ENCODE measurements at places on chromosomes 3 and 15.
A peak's percentile ranks its signal among the peaks of the same experiment; 100 is the strongest.

DNA sequence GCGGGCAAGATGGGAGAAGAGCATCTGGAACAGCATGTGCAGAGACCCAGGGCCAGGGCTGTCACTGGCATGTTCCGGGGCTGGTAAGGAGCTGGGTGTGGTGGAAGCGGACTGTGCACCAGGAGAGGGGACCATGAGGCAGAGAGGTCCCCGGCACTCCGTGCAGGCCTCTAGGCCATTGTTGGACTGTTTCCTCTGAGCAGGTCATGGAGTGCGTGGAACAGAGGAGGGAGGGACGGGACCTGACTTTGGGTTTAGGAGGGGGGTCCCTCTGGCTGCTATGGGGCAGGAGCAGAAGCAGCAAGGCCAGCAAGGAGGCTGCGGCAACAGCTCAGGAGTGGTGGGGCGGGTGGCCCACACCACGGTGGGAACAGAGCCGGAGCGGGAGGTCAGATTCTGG is 47.1 kb downstream of the TPRA1 start:
- no peak for DNase-seq

DNA sequence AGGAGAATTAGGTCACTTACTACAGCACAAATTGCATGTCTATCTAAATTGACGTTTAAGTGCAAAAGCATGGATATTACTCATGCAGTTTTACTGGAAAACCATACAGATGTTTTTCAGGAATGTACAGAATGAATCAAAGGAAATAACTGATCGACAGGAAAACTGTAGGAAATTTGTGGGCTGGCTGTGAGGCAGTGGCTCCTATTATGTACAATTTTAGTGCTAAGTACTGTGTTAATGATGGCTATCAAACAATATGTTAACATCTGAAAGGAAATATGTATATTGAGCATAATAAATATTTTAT is 6.9 kb downstream of the NUDT16 start:
- no peak for DNase-seq

GRCh38 chr3:32098528-32098927 is 7.9 kb upstream of the GPD1L start:
- no peak for DNase-seq

GRCh38 chr3:49899815-49900214 is 3.9 kb downstream of the MST1R start:
- DNase-seq = peak; percentile 44

DNA sequence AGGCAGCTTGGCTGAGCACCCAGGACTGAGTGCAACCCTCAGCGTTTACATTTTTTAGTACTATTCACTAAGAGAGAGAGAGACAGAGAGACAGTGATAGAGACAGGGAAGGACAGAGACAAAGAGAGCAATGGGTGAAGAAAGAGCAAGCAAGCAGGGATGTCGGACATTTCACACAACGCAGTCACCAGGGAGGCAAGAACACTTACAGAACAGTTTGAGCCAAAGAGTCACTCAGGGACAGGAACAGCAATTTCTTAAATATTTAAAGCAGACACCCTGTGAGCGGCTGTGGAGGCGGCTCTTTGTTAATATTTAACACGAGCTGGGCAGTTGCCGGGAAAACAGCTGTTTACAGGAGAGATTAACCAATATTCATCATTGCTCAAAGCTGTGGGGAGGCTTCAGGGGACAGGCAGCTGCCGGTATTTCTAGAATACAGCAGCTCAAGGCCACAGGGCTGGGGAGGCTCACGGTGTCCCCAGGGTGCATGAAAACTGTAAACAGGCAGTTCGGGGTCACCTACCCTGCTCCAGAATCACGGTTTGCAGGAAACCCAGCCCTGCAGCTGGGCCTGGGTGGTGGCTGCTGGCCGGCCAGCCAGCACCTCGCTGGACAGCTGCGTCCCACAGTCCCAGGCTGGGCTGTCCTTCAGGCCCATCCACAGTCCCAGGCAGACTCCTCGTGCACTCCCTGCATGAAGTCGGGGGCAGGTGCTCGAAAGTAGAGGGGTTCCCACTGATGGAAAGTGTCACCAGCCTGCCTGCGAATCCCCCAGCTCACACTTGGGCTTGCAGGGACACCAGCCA is 38.8 kb upstream of the PCSK6 start:
- no peak for DNase-seq

DNA sequence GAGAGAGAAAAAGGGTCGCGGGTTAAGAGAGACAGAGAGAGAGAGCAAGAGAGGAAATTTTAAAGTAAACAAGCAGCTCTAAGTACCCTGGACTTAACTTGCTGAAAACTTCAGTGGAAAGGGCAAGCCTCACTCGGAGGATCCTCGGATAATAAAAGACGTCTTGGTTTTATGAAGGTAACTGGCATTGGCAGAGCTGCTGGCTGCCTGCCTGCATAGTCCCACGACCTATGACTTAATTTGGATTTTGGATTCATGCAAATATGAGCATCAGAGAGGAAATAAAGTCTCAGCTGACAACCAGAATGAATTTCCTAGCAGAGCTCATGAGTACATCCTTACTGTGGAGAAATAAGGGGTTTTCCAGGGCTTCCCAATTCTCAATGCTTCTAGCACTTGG is 95.1 kb upstream of the PDZRN3 start:
- no peak for DNase-seq

DNA sequence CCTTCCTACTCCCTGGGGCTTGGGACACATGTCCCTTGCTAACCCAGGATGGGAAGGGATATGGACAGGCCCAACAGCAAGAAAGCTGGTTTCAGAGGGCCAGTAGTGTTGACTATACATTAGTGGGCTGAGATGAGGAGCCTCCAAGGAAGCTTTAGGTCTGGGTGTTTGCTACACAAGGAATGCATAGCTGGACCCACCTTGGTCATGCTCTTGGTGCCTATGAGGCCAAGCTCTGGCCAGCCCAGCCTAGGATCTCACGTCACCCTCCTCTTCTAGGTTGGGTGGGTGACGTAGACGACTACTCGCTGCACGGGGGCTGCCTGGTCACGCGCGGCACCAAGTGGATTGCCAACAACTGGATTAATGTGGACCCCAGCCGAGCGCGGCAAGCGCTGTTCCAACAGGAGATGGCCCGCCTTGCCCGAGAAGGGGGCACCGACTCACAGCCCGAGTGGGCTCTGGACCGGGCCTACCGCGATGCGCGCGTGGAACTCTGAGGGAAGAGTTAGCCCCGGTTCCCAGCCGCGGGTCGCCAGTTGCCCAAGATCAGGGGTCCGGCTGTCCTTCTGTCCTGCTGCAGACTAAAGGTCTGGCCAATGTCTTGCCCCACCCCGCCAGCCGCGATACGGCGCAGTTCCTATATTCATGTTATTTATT is 653 bp upstream of the WDR6 start:
- DNase-seq = no peak

DNA sequence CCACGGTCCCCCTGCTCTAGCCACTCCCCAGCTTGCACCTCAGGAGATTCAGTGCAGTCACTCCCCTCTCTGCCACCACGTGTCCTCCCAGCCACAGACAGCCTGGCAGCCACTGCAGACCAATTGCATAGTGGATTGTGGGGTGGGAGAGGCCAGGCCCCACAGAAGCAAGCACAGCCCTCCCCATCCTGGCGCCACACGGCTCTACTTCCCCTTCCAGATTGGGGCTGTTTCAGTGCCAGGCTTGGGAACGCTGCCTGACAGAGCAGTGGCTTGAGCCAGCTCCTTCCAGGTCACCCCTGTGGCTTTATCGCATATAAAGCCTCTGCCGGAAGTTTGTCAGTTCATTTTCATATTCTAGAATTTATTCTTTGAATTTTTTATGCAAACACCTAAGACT is 90.7 kb downstream of the TMEM266 start:
- DNase-seq = peak; percentile 18

DNA sequence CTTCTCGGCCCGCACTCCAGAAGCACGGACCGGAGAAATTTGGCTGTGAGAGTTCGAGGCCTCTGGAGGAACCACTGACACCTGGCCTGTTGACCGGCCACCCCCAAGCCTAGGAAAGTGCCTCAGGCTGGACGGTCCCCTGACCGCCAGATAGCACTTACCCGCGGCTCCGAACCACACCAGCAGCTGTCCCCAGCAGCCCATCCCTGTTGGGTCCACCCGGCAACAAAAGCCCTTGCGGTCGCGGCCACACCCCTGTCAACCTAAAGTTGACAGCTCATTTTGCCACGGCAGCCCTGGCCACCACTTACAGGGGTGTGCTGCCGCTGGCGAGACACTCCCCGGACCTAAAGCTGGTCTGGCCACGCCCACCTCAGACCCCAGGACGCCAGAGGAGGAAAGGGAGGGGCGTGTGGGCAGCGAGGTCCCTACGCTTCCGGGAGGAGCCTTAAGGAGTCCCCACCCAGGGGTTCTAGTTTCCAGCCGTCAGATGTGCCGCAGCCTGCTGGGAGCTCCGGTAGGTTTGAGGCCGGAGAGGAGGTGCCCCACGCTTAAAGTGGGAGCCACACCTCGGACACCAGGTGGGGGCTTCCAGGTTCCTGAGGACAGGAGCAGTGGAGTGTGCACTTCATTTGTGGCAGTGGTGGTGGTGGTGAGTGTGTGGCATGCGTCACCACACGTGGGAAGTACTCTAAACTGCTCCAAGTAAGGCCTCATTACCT is at the start of gene LTK:
Gene LTK (minus strand): TSS at position 322 of the 722 bp plus-strand sequence. CDS start 118 bp downstream, at position 204.
- DNase-seq = peak; percentile 63

DNA sequence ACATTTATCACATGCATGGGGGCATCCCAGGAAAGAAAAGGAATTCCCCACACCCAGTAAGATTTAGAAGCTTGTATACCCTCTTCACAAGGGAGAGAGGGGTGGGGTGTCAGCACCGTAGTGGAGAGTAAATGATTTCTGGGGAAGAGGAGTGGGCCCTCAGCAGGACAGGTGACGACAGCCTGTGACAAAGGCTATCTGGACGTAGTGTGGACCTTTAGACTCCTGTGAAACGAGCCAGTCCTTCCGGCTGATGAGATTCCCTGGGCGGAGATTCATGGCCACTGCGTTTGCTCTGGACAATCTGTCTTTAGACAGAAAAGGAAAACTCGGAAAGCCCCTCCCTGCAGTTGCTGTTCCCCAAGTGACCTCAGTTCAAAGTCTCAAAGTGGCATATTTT is 1.7 kb upstream of the FAM3D start:
- no peak for DNase-seq

DNA sequence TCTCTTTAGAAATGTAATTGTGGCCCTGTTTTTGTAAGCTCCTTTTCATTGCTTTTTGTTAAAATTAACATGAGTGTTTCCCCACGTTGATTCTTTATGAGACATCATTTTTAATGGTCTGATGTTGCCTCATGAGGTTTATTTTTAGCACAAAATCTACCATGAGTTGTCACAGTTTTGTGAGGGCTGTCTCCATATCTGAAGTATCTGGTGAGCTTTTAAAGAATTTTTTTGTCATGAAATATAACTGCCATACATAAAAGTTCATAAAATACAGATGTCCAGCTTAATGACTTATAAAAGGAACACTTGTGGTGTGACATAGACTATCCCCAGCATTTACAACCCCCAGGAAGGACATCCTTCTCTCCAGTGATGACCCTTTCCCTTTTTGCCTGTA is 34.3 kb upstream of the CEMIP start:
- DNase-seq = no peak

DNA sequence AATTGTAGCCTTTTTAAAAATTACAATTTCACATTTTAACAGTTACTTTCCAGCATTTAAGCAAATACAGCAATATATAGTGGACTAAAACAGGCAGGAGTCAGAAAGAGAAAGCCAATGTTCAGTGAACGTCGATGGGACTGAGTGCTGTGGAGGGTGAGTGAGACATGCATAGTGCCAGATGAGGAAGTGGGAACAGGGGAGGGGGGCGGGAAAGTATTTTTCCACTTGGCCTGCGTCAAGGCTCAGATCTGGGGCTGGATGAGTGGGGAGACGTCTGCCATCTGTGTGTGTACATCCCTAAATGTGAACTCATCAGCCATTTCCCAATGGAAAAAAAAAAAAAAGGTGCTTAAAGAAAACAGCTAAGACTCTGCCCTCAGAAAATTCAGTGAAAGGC is 19.2 kb upstream of the RAD18 start:
- DNase-seq = no peak

DNA sequence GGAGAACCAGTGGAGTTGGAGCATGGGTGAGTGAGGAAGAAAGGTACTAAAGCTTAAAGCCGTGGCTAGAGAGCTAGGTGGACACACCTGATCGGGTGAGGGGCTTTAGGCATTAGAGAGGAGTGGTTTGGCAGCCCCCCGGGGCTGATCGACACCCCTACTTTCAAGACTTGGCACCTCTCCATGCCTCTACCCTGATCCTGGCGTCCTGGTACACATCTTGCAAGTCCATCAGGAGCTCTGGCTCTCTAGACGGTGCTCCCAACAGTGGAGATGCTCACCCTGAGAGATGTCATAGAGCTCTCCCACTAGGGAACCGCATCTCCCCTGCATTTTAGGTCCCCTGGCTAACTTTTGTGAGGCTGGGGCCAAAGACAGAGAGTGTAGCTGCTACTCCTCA is 98.1 kb downstream of the XXYLT1 start:
- no peak for DNase-seq

GRCh38 chr3:58696093-58696492 is 29.5 kb upstream of the FAM3D start:
- DNase-seq = no peak

- DNase-seq = no peak
Measured at GRCh38 chr15:33045066-33045810, 149.3 kb downstream of the FMN1 start.

GRCh38 chr3:139198929-139199328 is 144.9 kb upstream of the MRPS22 start:
- DNase-seq = no peak

DNA sequence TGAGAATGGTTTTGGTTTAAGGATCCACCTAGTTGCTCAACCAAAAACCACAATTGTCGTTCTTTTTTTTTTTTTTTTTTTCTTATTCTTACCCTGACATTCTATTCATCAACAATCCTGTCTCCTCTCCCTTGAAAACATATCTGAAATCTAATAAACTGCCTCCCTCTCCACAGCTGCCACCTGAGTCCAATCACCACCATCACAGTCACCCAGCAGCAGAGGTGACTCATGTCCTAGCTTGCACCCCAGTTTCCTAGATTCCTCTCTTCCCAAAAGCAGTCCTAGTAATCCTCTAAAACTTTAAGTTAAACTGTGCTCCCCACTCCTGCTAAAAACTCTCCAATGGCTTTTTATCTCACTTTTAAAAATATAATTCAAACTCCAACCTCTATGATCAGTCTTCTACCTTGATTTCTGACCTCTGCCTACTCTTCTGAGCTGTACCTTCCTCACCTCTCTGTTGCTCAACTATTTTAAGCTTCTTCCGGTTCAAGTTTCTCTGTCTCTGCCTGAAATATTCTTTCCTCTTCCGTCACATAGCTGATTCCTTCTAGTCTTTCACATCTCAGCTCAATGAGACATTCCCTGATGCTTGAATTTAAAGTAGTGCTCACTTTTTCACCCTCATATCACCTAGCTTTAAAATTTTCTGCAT is 33.7 kb upstream of the RBMS3 start:
- no peak for DNase-seq

DNA sequence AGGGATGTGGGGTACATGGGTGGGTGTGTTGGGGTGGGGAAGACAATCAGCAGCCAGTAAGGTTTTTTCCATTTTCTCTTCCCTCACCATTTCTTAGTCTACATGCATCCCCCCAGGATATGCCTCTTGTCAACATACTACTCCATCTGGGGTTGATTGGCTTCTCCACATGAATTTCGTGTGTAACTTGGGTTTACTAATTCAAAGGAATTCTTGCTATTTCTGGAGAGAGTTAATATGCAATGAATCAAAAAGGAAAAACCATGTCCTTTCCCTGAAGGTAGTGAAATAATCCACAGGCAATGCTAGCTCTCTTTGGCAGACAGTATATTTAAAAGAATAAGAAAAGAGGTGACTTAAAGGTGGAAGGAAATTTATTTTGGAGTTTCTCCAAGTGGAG is 198.4 kb downstream of the EBLN2 start:
- DNase-seq = no peak

Data from activated CD8-positive, alpha-beta T cell treated with anti-CD3 and anti-CD28 coated beads for 36 hours (primary cell).